ENCODE measurements at places on chromosomes 13 and 19.

DNA sequence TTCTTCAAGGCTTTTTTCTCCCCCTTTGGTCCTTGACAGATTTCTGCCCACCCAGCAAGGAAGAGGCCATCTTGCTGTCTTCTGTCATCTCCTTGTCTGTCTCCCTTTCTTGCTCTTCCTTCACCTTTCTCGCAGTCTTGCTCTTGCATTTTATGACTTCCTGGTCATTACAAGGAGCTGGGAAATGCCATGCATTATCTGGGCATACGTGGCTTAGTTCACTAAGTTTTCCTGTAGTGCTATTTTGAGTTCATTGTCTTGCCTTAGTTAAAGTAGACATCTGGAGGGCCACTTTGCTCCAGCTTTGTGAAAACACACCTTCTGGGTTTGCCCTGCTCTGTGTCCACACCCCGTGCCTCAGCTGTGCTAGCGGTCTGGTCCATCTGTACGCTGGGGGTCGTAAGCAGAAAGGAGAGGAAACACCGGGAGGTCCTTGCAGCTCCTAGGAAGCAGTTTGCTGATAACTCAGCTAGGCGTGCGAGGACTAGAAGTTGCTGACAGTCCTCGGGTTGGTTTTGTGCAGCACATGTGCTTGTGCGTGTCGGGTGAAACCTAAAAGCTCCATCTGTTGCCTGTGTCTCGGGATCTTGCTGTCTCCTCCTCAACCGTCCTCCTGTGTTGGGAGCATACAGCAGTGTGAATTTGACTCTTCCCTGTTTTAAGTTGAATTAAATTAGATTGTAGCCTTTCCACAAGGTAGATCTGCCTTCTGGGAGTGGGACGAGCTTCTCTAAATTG lies 59.4 kb downstream of the ARHGEF7 start:
- H3K36me3 ChIP-seq: peaks cover 25% of the 10 kb centered on the region
- peaks cover 56% of the 10 kb centered on the region for H3K4me1 ChIP-seq
- H3K27me3 ChIP-seq: no peaks in the 10 kb centered on the region
- no peak overlapping the region for H3K4me3 ChIP-seq
- DNase-seq: no peak

GRCh38 chr13:72530471-72530870 lies 197.0 kb downstream of the MZT1 start:
- H3K36me3 ChIP-seq: no peaks in the 10 kb centered on the region
- H3K4me1 ChIP-seq: no peaks in the 10 kb centered on the region
- no peak overlapping the region for H3K4me3 ChIP-seq
- no peak for DNase-seq
- no peaks in the 10 kb centered on the region for H3K27me3 ChIP-seq
- H3K27ac ChIP-seq: no peak overlapping the region

DNA sequence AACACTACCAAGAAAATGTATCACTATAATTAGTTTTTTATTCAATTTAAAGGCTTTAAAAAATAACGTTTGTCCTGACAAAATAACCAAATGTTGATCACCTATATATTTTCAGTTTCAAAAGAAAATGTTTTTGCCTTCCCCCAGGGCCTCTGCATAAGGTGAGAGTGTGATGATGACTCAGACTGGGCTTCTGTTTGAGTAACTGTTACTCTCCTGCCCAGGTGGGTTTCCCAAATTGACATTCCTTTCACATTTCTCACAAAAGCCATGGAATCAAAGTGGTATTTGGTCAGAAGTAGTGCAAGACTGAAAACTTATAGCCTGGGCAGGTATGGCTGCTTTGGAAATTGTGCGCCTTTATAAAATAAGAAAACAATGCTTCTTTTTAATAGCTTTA lies 180.6 kb downstream of the COG6 start:
- DNase-seq: no peak
- no peak overlapping the region for H3K27ac ChIP-seq
- H3K4me1 ChIP-seq: peaks cover 3% of the 10 kb centered on the region

- H3K27ac ChIP-seq: no peak overlapping the region
- H3K4me1 ChIP-seq: peaks cover 5% of the 10 kb centered on the region
- peaks cover 25% of the 10 kb centered on the region for H3K27me3 ChIP-seq
- peak; percentile 37 for DNase-seq
Observed at GRCh38 chr19:9917321-9917720, 19.0 kb downstream of the OLFM2 start.

DNA sequence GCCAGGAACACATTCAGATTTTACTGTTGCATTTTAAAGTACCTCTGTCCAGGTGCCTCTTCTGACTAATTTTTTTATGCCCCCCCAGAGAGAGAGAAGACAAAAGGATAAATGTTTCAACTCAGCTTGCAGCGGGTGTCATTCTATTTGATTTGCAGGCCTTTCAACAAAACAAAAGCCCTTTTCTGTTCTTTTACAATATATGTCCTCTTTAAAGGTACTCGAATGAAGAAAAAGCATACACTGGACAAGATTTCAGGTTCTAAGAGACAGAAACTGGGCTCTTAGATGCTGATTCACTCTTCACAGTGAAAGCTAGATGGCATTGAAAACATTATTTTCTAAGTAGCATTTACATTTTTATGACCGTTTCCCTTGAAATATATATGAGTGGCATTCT lies 2.9 kb upstream of the FRY start:
- peaks cover 4% of the 10 kb centered on the region for H3K27me3 ChIP-seq
- H3K4me1 ChIP-seq: peaks cover 19% of the 10 kb centered on the region
- no peak for DNase-seq
- no peak overlapping the region for H3K27ac ChIP-seq
- no peaks in the 10 kb centered on the region for H3K36me3 ChIP-seq
- H3K4me3 ChIP-seq: no peak overlapping the region

DNA sequence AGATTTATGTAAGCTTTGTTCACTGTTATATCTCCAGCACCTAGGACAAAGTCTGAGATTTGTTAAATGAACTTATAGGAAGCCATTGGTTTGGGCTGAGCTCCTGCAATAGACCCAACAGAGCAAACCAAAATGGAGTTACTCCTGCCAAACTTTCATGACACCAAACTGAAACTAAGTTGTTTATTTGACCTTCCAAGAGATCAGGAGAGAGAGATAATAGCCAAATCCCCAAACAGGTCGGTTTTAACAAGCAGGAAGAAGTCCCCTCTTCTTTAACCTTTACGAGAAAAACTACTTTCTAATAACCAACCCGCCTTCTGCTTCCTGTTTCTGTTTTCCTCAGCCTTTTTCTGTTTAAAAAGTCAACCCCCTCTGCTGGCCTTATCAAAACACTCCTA lies 54.9 kb upstream of the ATP12A start:
- no peaks in the 10 kb centered on the region for H3K36me3 ChIP-seq
- H3K27me3 ChIP-seq: no peaks in the 10 kb centered on the region
- H3K4me1 ChIP-seq: peaks cover 32% of the 10 kb centered on the region
- peak overlapping the region; percentile 88 for H3K27ac ChIP-seq
- no peak for DNase-seq
- H3K4me3 ChIP-seq: no peak overlapping the region

DNA sequence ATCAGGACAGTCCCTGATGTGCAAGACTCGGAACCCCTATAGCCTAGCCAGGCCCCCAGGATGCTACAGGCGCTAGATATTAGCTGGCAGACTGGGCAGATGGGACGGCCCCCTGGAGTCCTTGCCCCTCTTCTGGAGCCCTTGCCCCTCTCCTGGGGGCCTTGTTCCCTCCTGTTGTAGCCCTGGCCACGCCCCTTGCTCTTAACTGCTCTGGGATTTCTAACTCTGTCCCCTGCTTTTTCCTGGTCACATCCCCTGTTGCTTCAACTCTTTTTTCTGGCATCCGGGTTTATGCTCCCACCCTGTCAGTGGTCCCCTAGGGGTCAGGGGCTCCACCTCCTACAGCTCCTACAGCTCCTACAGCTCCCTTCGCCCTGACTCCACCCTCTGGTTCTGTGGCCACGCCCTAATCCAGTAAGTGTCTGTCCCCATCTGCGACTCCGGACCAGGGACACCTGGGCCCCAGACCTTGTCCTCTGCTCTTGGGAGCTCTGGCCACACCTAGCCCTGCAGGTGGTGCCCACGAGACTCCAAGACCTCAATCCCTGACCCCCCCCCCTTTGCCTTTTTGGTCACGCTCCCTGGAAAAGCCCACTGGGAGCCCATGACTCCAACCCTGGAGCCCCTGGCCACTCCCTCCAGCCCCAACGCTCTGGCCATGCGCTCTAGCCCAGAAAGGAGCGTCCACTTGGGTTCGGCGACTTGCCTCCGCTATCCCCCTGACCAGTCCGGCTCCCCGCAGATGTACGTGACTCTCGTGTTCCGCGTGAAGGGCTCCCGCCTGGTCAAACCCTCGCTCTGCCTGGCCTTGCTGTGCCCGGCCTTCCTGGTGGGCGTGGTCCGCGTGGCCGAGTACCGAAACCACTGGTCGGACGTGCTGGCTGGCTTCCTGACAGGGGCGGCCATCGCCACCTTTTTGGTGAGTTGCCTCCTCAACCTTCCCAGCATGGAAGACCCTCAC lies 6.8 kb downstream of the PLPPR2 start:
- DNase-seq: no peak
- no peak overlapping the region for H3K27ac ChIP-seq
- H3K36me3 ChIP-seq: no peaks in the 10 kb centered on the region
- H3K27me3 ChIP-seq: no peaks in the 10 kb centered on the region
- H3K4me3 ChIP-seq: no peak overlapping the region

- H3K27me3 ChIP-seq: no peaks in the 10 kb centered on the region
- H3K4me3 ChIP-seq: no peak overlapping the region
- peak; percentile 74 for DNase-seq
- peaks cover 63% of the 10 kb centered on the region for H3K4me1 ChIP-seq
- H3K27ac ChIP-seq: peak overlapping the region; percentile 4
Observed at GRCh38 chr13:25874907-25875306, 176.9 kb downstream of the SHISA2 start.

- H3K4me3 ChIP-seq: no peak overlapping the region
- no peaks in the 10 kb centered on the region for H3K4me1 ChIP-seq
- DNase-seq: no peak
- no peaks in the 10 kb centered on the region for H3K27me3 ChIP-seq
- peaks cover under 1% of the 10 kb centered on the region for H3K36me3 ChIP-seq
- H3K27ac ChIP-seq: no peak overlapping the region
Observed at GRCh38 chr19:22893855-22894270, 61.8 kb downstream of the ZNF723 start.

DNA sequence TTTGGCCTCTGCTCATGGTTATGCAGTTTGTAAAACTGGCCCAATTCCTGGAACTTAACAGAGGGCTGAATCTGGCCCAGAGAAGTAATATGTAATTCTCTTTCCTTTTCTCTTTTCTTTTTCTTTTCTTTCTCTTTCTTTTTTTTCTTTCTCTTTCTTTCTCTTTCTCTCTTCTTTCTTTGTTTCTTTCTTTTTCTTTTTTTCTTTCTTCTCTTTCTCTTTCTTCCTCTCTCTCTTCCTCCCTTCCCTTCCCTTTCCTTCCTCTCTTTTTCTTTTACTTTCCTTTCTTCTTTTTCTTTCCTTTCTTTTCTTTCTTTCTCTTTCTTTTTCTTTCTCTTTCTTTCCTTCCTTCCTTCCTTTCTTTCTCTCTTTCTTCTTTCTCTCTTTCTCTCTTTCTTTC lies 88.8 kb upstream of the SLITRK5 start:
- DNase-seq: no peak
- H3K4me3 ChIP-seq: no peak overlapping the region
- no peaks in the 10 kb centered on the region for H3K4me1 ChIP-seq
- H3K36me3 ChIP-seq: no peaks in the 10 kb centered on the region
- no peaks in the 10 kb centered on the region for H3K27me3 ChIP-seq

DNA sequence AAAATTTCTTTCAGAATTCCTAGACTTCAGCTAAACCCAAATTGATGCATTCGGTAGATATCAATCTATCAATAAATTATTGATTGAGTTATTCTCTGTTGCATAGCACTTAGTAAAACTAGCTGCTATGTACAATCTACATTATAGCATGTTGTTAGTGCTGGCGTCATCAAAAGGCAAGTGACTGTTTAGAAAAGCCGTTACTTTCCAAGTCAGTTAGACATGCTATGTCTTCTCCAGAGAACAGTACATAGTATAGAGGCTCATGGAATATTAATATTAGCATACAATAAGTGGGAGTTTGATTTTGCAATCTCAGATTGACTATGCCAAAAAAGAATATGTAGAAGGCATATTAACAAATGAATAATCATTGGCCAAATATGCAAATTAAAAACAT lies 165.6 kb downstream of the DCT start:
- H3K27ac ChIP-seq: no peak overlapping the region
- no peaks in the 10 kb centered on the region for H3K27me3 ChIP-seq

DNA sequence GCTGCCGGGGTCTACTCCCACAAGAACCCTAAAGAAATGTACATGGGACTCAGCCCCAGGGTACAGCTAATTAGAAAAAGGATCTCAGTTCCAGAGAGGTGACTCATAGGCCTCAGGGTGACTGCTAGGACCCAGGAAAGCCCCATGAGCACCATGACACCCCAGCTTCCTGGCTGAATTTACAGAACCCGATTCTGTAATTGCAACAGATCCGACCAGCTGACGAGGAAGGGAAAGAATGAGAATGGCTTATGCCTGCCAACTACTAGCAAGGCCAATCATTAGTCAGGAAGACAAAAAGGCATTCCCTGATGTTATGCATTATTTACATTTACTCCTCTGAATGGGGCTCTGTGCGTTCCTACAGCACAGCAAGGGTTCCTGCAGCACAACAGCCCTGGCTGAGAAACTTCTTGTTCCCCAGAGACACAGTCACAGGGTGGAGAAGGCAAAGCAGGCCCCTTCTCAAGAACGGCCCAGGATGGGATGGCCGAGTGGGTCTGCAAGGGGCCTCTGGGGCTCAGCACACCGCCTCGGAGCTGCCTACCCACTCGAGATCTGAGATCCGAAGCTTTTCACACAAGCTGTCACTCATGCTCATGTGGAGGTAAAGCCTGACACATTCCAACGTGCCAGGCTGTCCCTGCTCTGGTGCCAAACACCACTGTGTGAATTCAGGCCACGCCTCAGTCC lies 27.2 kb downstream of the PBX4 start:
- H3K36me3 ChIP-seq: peaks cover 48% of the 10 kb centered on the region
- H3K4me1 ChIP-seq: peaks cover 72% of the 10 kb centered on the region
- peak overlapping the region; percentile 60 for H3K4me3 ChIP-seq
- peak; percentile 89 for DNase-seq
- no peaks in the 10 kb centered on the region for H3K27me3 ChIP-seq
- peak overlapping the region; percentile 100 for H3K27ac ChIP-seq

DNA sequence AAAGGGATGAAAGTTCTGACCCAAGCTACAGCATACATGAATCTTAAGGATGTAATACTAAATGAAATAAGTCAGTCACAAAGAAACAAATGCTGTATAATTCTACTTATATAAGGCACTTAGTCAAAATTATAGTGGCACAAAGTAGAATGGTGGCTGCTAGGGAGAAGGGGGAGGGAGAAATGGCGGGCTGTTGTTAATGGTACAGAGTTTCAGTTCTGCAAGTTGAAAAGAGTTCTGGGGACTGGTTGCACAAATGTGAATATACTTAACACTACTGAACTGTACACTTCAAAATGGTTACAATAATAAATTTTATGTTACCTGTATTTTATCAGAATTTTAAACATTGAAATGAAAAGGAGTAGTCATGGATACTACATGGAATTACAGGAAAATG lies 48.9 kb upstream of the CLDN10 start:
- no peak overlapping the region for H3K4me3 ChIP-seq
- no peaks in the 10 kb centered on the region for H3K36me3 ChIP-seq
- H3K4me1 ChIP-seq: no peaks in the 10 kb centered on the region
- no peak overlapping the region for H3K27ac ChIP-seq

- H3K27me3 ChIP-seq: peaks cover 7% of the 10 kb centered on the region
- H3K4me3 ChIP-seq: no peak overlapping the region
- no peaks in the 10 kb centered on the region for H3K4me1 ChIP-seq
Observed at GRCh38 chr13:36875961-36876360, 44.1 kb downstream of the SMAD9 start.

Data from activated CD4-positive, alpha-beta memory T cell treated with anti-CD3 and anti-CD28 coated beads for 36 hours (primary cell).